CD4-positive, alpha-beta memory T cell (primary cell): ENCODE measurements at places on chromosomes 4 and X.

- H3K27ac ChIP-seq: no peak overlapping the region
- H3K4me3 ChIP-seq: no peak overlapping the region
- DNase-seq: no peak
- H3K4me1 ChIP-seq: no peaks in the 10 kb centered on the region
Measured at GRCh38 chr4:147754037-147754445, 22.2 kb downstream of the ARHGAP10 start.

- no peak for DNase-seq
- no peak overlapping the region for H3K4me3 ChIP-seq
- H3K4me1 ChIP-seq: no peaks in the 10 kb centered on the region
- no peak overlapping the region for H3K27ac ChIP-seq
- H3K27me3 ChIP-seq: no peaks in the 10 kb centered on the region
Measured at GRCh38 chr4:55367084-55367722, 21.2 kb downstream of the SRD5A3 start.

DNA sequence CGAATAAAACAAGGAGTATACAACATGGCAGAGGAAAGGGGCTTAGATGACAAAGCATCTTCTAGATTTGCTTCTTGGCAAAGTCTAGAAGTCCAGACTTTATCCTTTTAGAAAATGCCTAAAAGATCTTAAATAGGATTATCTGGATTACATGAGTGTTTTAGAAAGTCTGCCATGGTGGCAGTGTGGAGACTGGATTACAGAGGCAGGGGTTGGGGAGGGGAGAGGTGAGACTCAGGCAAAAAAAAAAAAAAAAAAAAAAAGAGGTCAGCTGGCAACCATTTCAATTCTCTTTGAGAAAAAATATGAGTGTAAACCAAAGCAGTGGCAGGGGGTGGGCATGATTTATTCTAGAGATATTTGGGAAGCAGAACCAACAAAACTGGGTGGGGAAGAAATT is 17.4 kb downstream of the ZNF827 start:
- DNase-seq: no peak
- no peak overlapping the region for H3K27ac ChIP-seq
- H3K36me3 ChIP-seq: no peaks in the 10 kb centered on the region
- H3K4me1 ChIP-seq: no peaks in the 10 kb centered on the region
- H3K4me3 ChIP-seq: no peak overlapping the region

DNA sequence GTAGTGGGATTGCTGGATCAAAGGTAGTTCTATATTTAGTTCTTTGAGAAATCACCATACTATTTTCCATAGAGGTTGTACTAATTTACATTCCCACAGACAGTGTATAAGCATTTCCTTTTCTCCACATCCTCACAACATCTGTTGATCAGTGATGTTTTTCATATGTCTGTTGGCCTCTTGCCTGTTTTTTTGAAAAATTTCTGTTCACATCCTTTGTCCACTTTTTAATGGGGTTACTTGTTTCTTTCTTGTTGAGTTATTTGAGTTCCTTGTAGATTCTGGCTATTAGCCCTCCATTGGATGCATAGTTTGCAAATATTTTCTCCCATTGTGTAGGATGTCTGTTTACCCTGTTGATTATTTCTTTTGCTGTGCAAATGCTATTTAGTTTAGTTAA is 72.6 kb downstream of the STOX2 start:
- H3K36me3 ChIP-seq: no peaks in the 10 kb centered on the region
- no peak for DNase-seq
- no peak overlapping the region for H3K4me3 ChIP-seq

DNA sequence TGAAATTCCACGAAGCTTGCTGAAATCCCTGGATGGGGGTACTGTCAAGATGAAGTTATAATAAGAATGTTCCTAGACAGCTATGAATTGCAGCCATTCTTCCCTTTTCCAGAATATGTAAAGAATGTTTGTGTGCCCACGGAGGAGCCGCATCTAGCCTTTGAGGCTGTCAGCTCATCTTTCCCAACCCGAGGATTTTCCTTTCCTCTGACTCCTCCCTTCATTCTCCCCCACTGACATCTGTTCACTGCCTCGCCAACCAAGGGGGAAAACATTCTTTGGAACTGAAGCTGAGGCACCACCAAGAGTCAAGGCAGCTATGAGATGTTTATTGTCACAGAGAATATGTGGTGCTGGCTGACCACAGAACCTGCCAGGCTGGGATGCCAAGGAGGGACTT is 8.8 kb downstream of the NHSL2 start:
- no peak overlapping the region for H3K4me3 ChIP-seq
- no peaks in the 10 kb centered on the region for H3K4me1 ChIP-seq
- H3K36me3 ChIP-seq: no peaks in the 10 kb centered on the region
- H3K27me3 ChIP-seq: no peaks in the 10 kb centered on the region
- no peak overlapping the region for H3K27ac ChIP-seq

DNA sequence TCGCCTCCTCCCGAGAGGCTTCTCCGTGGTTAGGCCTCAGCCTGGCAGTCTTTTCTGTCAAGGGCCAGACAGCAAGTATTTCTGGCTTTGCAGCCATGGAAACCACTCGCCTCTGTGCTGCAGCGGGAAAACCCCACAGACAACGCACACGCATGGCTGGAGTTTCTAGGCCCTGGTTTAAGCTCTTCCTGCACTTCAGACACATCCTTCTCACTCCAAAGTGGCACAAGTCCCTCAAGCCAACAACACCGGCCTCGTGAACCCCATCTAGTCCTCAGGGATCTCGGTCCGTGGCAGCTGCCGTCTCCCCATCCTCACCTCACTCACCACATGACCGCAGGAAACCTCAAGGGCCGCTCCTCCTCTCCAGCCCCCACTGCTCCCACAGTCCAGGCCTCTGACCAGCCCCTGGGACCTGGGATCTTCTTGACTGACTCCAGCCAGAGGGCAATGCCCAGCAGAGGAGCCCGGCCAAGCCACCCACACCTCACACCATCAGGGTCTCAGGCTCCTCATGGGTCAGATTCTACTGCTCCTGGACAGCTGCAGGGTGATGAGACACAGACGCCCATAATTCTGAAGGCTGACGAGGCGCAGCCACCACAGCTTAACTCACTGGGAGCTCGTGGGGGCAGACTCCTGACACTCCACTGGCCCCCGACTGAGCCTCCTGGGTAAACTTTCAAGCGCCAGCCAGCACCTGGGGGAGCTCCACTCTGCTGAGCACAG is 21.7 kb downstream of the LETM1 start:
- no peak overlapping the region for H3K27ac ChIP-seq
- no peaks in the 10 kb centered on the region for H3K27me3 ChIP-seq
- no peak overlapping the region for H3K4me3 ChIP-seq
- DNase-seq: no peak

GRCh38 chr4:13276357-13276756 is 207.8 kb downstream of the RAB28 start:
- no peaks in the 10 kb centered on the region for H3K36me3 ChIP-seq
- H3K27me3 ChIP-seq: no peaks in the 10 kb centered on the region
- H3K4me1 ChIP-seq: no peaks in the 10 kb centered on the region
- H3K27ac ChIP-seq: no peak overlapping the region

DNA sequence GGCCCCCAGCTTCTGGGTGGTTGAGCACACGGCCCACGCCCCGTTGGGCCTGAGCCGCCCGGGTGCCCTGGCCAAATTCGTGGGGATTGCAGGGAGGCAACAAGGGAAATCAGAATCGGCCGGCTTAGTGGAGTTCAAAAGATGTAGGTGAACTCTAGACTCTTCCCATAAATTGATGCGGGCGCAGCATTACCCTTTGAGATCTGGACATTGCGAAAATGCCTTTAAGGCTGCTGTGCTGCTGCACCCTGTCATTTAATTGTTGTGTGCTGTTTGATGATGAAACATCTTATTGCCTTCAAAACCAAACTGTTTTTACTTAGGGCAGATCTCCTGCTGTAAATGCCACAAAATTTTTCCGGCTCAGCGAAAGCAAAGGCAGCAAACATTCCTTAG is 409 bp upstream of the MPP1 start:
- H3K27ac ChIP-seq: no peak overlapping the region
- no peak for DNase-seq
- no peak overlapping the region for H3K4me3 ChIP-seq

- H3K36me3 ChIP-seq: no peaks in the 10 kb centered on the region
- H3K27me3 ChIP-seq: no peaks in the 10 kb centered on the region
- H3K4me3 ChIP-seq: no peak overlapping the region
- H3K4me1 ChIP-seq: peaks cover 73% of the 10 kb centered on the region
- H3K27ac ChIP-seq: no peak overlapping the region
- DNase-seq: no peak
Measured at GRCh38 chr4:148438047-148438446, 4.2 kb downstream of the NR3C2 start.

DNA sequence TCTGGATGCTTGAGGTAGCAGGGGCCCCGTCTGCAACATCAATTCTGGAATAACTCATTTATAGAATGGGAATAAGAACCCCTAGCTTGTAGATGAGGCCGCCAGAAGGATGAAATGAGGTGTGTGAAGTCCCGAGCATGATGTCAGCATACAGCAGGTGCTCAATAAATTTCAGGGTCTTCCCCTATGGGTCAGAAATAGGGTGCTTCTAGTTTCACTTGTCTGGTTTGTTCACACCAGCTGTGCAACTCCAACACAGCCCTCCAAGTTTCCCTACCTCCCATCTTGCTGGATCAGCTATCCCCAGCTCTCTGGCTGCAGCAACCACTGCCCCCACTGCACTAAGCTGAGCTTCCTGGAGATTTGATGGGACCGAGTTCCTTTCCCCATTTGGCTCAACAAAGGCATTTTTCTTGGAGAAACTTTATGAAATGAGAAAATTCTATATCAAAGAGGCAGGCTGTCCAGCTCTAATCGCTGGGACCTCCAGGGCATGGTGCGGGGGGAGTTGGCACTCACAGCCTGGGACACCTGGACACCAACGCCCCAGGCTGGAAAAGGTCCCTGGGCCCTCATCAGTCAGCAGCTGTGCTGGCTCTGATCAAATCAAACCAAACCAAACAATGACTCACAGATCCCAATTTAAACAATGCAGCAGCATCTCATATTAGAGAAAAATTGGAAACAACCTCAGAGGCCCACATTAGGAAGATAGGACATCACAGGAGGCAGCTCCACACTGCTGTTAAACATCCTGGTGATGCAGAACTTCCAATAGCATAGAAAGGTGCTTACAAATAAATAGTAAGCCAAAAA is 13.3 kb downstream of the SLC2A9 start:
- no peaks in the 10 kb centered on the region for H3K4me1 ChIP-seq
- H3K36me3 ChIP-seq: no peaks in the 10 kb centered on the region
- H3K4me3 ChIP-seq: no peak overlapping the region
- no peak for DNase-seq

DNA sequence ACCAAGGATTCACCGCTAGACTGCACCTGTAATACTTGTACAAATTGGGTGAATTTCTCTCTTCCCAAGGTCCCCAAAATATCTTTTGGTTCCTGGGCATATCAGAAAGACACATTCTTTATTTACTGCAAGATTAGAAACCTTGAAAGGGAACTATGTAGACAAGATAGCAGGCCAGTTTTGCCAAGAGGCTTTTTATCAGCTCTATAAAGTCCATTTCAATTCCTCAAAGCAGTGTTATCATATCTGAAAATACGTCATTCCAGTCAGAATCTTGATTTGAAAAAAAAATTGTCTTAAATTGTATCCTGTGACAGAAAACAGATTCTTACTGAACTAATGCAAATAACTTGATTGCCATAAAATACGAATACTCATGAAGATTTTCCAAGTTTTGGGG is 37.0 kb upstream of the NSG1 start:
- H3K27ac ChIP-seq: no peak overlapping the region
- no peaks in the 10 kb centered on the region for H3K27me3 ChIP-seq
- H3K4me1 ChIP-seq: peaks cover 21% of the 10 kb centered on the region
- no peak for DNase-seq

DNA sequence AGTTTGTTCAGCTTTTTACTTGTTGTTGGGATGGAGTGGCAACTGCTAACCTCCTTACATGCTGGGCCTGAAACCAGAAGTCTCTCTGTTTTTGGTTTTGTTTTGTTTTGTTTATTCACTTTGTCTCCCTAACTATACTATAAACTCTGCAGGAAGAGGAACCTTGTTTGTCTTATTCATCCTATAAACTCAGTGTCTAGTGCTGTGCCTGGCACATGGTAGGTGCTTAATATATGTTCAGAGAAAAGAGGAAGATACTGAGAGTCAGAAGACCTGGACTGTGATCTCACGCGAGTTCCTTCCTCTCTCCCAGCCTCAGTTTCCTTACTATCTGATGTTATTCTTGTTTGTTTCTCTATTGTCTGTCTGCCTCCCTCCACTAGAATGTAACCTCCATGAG is 71.3 kb downstream of the PRPS1 start:
- no peaks in the 10 kb centered on the region for H3K27me3 ChIP-seq
- H3K4me3 ChIP-seq: no peak overlapping the region
- no peaks in the 10 kb centered on the region for H3K36me3 ChIP-seq
- peaks cover 21% of the 10 kb centered on the region for H3K4me1 ChIP-seq
- H3K27ac ChIP-seq: no peak overlapping the region
- no peak for DNase-seq

GRCh38 chr4:128955751-128956150 is 137.6 kb downstream of the SCLT1 start:
- H3K27ac ChIP-seq: no peak overlapping the region
- H3K36me3 ChIP-seq: no peaks in the 10 kb centered on the region
- no peaks in the 10 kb centered on the region for H3K4me1 ChIP-seq

DNA sequence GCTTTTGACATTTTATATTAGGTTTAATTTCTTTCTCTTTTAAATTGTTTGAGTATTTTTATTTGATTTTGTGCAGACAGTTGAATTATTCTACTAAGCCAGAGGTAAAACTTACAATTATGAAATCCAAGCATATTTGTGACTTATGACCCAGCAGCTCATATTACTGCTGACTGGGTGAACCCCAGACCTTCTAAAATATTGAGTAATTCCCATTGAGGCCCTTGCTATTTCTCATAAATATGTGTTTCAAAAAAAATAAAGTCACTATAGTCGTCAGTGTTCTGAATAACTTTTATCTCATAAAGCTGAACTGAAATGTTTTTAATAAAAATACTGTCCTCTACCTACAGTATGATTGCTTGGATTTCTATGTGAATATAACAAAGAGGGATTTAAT is 303.1 kb downstream of the IQCM start:
- H3K36me3 ChIP-seq: no peaks in the 10 kb centered on the region
- DNase-seq: no peak
- no peak overlapping the region for H3K27ac ChIP-seq
- no peaks in the 10 kb centered on the region for H3K27me3 ChIP-seq
- no peak overlapping the region for H3K4me3 ChIP-seq

DNA sequence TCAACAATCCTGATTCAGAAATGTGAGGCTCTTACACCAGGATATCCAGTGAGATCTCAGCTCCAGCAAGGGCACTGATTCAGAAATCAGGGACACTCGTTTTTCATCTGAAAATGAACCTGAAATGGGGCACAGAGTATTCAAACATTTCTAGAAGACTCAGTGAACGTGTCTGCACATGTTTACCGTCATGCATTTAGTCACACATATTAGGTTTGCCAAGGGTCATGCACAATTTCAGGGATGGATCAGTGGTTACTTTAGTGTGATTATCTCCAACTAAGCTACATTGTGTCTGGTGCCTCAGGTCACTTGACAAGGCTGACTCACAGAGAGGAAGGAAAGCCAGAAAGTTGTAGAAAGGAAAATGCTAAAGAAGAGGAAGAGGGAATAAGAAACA is 33.6 kb upstream of the SPANXN2 start:
- H3K27me3 ChIP-seq: no peaks in the 10 kb centered on the region
- no peaks in the 10 kb centered on the region for H3K4me1 ChIP-seq
- H3K27ac ChIP-seq: no peak overlapping the region
- H3K36me3 ChIP-seq: no peaks in the 10 kb centered on the region

- H3K36me3 ChIP-seq: no peaks in the 10 kb centered on the region
- no peaks in the 10 kb centered on the region for H3K4me1 ChIP-seq
- H3K27ac ChIP-seq: no peak overlapping the region
- no peak for DNase-seq
- H3K4me3 ChIP-seq: no peak overlapping the region
- H3K27me3 ChIP-seq: no peaks in the 10 kb centered on the region
Measured at GRCh38 chrX:24399550-24399949, 39.1 kb downstream of the SUPT20HL1 start.

- no peak overlapping the region for H3K4me3 ChIP-seq
- no peaks in the 10 kb centered on the region for H3K4me1 ChIP-seq
- no peak for DNase-seq
- H3K27me3 ChIP-seq: no peaks in the 10 kb centered on the region
Measured at GRCh38 chrX:1725472-1725871, 110.6 kb downstream of the ASMT start.
